ENCODE measurements at places on chromosomes 7 and 10. TPM values are rescaled to one million over a fixed set of nuclear protein-coding genes. Genes with fewer than 3 reads are reported as not detected.

The TAS2R41 gene
- 0.69 TPM for total RNA-seq

The RPEL1 gene
- total RNA-seq, result not detected

The ZNF804B gene
- not detected for total RNA-seq

- no peak overlapping the region for H3K4me3 ChIP-seq
- no peak overlapping the region for H3K27ac ChIP-seq
- H3K4me1 ChIP-seq, result no peaks in the 10 kb centered on the region
- DNase-seq, result no peak
- no peaks in the 10 kb centered on the region for H3K36me3 ChIP-seq
- no peaks in the 10 kb centered on the region for H3K27me3 ChIP-seq
These were observed 556.9 kb downstream of the TNS3 start for GRCh38 chr7:47024991-47025390.

GRCh38 chr7:33494474-33494873 is 365.1 kb downstream of the BBS9 start:
- no peaks in the 10 kb centered on the region for H3K36me3 ChIP-seq
- no peaks in the 10 kb centered on the region for H3K4me1 ChIP-seq
- no peak for DNase-seq
- H3K27me3 ChIP-seq, result no peaks in the 10 kb centered on the region
- no peak overlapping the region for H3K4me3 ChIP-seq

DNA sequence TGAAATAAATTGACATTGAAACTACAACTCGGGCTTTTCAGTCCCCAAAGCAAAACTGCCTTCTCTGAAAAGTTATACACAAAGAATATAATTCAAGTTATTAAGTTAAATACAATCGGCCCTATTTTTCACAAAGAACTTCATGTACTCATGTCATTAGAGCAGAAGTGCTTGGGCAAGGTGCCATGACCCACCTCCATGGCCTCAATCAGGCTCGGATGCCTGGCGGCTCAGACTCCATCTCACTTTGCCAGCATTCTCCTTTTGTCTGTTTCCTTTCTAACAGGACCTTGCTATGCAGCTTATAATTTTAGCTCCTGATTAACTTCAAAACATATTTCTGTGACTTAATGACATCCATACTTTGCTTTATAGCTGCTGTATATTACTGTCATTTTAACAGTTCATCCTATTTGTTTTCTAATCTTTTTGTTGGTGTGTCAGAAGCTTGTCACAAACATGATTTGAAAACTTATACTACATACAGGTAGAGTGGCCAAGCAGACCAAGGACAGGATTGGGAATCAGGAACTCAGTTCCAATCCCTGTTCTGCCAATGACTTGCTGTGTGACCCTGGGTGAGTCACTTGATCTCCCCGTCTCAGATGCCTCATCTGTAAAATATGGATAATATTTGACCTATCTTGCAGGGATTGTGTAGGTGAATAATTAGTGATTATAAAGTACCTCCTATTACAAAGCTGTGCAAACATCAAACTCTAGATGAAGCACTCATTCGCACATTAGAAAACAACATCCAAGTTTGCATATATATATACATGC is 60.8 kb upstream of the ITGA8 start:
- no peak for DNase-seq
- peaks cover 65% of the 10 kb centered on the region for H3K36me3 ChIP-seq
- no peaks in the 10 kb centered on the region for H3K27me3 ChIP-seq
- no peak overlapping the region for H3K27ac ChIP-seq
- no peak overlapping the region for H3K4me3 ChIP-seq

DNA sequence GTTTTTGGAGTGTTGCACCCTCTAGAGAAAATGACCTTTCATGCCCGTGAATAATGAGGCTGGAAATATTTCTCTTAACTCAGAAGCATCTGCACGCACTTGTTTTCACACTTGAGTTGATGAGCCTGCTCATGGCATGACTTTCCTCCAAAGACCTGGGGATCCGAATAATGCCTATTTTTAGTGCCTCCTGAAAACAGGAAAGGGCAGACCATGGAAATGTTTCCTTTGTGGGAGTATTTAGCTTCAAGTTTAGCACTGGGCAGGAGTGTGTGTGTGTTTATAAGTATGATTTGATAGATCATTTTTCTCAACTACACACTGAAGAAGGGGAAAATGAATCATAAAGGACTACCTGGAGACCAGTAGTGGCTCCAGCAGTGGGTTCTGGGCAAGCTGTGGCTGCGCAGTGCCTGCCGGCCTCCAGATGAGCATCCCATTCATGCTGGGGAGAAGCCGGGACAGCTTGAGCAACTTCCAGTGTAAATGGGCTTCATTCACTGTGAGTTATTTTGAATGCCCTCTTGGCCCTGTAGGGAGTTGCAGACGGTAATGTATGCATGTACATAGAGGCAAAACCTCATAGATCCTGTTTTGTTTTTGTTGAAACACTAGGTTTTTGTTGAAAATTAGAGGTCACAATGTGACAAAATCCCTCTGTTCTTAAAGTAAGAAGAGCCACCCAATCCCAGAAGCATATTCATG is 117.8 kb upstream of the INSYN2A start:
- no peak overlapping the region for H3K27ac ChIP-seq
- no peak overlapping the region for H3K4me3 ChIP-seq
- no peak for DNase-seq
- no peaks in the 10 kb centered on the region for H3K4me1 ChIP-seq
- no peaks in the 10 kb centered on the region for H3K36me3 ChIP-seq
- H3K27me3 ChIP-seq, result no peaks in the 10 kb centered on the region

- no peaks in the 10 kb centered on the region for H3K27me3 ChIP-seq
- no peak for DNase-seq
These were observed 503.6 kb upstream of the MGMT start for GRCh38 chr10:128963211-128964099.

DNA sequence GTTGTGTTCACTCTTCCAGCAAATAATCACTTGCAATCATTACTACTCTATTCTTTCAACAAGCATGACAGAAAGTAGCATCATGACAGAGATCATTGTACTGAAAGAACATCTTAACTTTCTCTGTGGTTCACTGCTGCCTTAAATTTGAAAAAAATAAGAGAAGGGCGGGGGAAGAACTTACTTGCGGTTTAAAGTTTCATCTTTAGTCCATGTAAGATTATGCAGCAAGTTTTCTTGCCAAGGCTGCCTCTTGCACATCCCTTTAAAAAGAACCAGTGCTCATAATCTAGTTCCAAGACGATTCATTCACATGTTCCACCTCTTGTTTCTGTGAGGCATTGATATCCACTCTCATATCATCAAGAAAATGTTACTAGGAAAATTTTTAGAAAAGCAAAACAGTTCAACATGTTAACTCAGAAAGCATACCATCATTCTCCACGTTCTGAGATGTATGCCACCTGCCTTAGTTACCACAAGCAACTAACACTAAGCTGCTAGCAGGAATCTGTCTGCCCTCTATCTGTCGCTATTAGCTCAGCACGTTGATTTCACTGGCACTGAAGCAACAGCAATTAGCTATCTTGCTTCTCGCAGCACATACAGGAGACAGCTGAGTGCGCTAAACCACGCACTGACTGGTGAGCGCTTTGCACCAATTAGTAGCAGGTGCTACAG is at the start of gene PCDH15:
Gene PCDH15 (minus strand): TSS at position 491 of the 681 bp plus-strand sequence. CDS start 136,969 bp downstream, outside the sequence.
- H3K4me1 ChIP-seq, result no peaks in the 10 kb centered on the region
- H3K4me3 ChIP-seq, result no peak within 1 kb of the TSS
- no peaks in the 10 kb centered on the region for H3K36me3 ChIP-seq
- no peaks in the 10 kb centered on the region for H3K27me3 ChIP-seq
- H3K27ac ChIP-seq, result no peak within 1 kb of the TSS

GRCh38 chr10:89904755-89905154 is 203.4 kb downstream of the KIF20B start:
- no peaks in the 10 kb centered on the region for H3K4me1 ChIP-seq
- H3K36me3 ChIP-seq, result no peaks in the 10 kb centered on the region
- no peak overlapping the region for H3K4me3 ChIP-seq
- H3K27me3 ChIP-seq, result peaks cover 3% of the 10 kb centered on the region
- no peak for DNase-seq

- H3K27me3 ChIP-seq, result no peaks in the 10 kb centered on the region
- no peaks in the 10 kb centered on the region for H3K4me1 ChIP-seq
- no peak overlapping the region for H3K4me3 ChIP-seq
- DNase-seq, result no peak
- H3K36me3 ChIP-seq, result no peaks in the 10 kb centered on the region
These were observed 126.6 kb downstream of the EMX2 start for GRCh38 chr10:117669122-117669521.

DNA sequence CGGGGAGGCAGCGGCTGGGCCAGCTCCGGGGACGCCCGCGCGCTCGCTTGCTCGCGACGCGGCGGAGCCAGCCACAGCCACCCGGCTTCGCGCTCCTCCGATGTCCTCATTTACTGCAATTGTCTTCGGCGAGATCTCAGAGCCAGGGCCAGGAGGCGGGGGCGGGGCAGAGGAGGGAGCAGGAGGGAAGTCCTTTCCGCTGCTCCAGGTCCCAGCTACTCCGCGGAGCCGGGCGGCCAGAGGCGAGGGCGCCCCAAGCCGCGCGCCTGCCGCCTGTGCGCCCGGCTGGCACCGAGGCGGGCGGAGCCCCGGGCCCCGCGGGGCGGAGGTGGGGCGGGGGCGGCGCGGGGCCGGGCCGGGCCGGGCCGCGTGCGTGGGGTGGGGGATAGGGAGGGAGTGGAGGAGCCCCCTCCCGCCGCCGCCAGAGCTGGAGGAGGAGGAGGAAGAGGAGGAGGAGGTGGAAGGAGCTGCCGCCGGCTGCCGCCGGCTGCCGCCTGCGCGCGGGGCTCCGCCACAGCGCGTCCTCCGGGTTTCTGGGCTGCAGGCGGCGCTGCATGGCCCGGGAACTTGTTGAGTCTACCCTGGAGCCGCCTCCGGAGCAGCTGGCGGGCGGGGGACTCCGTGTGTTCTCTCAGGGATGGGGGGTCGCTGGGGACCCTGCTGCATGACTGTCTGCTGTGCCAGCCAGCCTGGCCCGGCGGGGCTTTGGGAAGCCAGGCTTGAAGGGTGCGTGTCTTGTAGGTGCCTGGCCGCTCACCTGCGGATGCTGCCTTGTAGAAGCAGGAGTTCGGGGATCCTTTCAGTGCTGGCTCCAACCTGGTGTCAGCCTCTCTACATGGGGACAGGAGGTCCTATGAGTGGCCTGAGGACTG is at the start of gene INSYN2A:
Gene INSYN2A (minus strand): TSS at position 310 of the 872 bp plus-strand sequence. CDS start 20,196 bp downstream, outside the sequence.
- no peak within 1 kb of the TSS for H3K4me3 ChIP-seq
- H3K27me3 ChIP-seq, result peaks cover 22% of the 10 kb centered on the region
- H3K27ac ChIP-seq, result no peak within 1 kb of the TSS
- DNase-seq, result no peak
